ENCODE measurements at places on chromosomes 5 and 9. TPM values are rescaled to one million over a fixed set of nuclear protein-coding genes. Genes with fewer than 3 reads are reported as not detected.

- DNase-seq: no peak
Measured at GRCh38 chr5:137858223-137858916, 9.3 kb upstream of the MYOT start.

DNA sequence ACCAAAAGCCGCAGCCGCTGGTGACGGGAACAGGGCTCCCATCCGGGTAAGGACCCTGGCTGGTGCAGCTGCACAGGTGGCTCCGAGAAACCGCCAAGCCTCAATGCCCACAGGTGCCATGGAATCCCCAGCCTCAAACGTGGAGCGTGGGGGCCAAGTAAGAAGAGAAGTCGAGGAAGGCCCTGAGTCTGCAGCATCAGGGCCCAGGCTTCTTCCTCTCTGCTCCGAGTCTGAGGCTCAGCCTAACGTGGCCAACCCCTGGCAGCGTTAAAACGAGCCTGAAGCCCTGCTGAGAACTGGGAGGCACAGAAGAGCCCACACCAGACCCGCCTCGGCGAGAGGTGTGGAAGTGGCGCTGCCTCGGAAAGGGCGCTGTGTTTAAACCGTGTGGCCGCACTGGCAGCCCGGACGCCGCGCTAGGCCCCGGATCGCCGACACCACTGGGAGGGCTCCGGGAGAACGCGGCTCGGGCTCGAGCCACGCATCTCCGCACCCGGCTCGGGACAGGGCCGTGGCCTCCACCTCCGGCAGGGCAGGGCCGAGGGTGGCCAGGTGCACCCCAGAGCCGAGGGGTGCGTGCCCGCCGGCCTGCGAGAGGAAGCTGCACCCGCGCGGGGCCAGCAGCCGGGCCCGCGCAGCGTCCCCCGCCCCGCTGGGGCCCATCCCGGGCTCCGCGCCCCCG lies 730 bp downstream of the ZMYND19 start:
- DNase-seq: peak; percentile 36

SLC22A4 gene
- 5.4 TPM for total RNA-seq

VCP gene
- 493 TPM for total RNA-seq

DNA sequence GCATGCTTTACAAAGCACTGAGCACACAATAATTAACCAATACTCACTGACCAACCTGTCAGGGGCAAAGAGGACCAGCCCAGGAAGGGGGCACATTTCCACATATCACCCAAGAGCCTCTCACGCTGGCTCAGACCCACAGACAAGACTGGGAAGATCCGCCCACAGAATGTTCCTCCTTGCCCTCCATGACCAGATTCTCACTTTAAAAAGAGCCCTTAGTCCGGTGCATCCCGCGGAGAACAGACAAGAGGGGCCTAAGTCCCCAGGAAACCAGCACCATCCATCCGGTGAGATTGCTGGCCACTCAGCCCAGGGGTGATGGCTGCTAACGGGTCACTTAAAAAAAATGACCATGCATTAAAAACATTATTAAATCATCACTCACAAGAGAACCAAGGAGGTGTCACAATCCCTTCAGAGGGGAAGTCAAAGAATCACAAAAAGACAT lies 32.9 kb downstream of the SEMA4D start:
- no peak for DNase-seq

- peak; percentile 79 for DNase-seq
Measured at GRCh38 chr5:157540707-157541446, 34.7 kb downstream of the ADAM19 start.

PITX1 gene
- total RNA-seq: 0.42 TPM

- no peak for DNase-seq
Measured at GRCh38 chr5:174589599-174589998, 134.8 kb upstream of the MSX2 start.

DNA sequence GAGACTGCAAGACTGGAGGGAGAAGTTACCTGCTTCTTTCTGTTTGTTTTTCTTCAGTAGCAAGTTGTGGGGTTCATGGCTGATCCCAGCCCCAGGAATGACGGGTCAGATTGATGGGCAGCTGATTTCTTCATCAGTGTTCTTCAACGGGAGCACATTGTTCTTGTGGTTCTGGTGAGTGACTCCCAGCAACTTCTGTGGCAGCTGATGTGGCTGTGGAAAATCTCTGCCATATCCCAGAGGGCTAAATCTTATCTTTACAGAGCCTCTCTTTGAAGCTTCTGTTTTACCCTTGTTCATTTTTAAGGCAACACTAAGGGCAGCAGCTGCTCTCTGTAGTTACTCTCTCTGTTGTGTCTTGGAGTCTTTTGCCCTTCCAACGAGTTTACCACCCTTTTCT lies 710.3 kb downstream of the PRELID2 start:
- no peak for DNase-seq

GRCh38 chr5:151258201-151258611 lies 5.2 kb downstream of the GM2A start:
- DNase-seq: no peak

GRCh38 chr5:95060098-95060497 lies 224.8 kb downstream of the MCTP1 start:
- no peak for DNase-seq

DNA sequence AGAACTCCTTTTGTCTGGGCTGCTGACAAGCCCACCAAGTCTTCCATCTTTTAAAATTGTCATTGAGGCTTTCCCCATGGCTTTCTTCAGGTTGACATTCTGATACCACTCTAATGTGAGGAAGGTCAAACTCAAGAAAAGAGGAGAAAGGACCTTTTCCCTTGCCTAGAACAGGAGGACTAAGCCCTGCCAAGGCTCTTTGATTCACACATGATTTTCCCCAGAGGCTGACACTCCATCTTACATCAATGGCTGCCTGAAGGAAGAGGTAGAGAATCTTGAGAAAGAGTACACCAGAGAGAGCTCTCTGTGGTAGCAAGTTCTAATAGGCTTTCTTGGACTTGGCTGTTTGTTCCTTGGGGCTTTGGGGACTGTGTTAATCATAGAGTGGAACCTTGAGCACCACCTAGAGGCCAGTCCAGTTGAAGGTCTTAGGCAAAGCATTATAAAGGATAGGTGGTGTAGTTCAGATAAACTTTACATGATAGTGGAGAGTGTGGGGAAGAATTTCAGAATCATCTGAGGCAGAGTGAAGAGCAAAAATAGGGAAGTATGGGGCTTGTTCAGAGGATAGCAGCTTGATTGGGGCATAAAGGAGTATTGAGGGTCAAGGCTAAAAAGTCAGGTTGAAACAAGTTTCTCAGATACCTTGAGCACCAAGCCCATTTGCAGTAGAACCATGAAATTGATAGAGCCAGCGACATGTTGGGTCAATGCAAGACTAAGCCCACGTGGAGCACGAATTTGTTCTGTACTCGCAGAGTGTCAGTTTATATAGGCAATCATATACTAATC lies 36.7 kb downstream of the NDFIP1 start:
- peak; percentile 71 for DNase-seq

SLC34A3 gene
- not detected for total RNA-seq

DNA sequence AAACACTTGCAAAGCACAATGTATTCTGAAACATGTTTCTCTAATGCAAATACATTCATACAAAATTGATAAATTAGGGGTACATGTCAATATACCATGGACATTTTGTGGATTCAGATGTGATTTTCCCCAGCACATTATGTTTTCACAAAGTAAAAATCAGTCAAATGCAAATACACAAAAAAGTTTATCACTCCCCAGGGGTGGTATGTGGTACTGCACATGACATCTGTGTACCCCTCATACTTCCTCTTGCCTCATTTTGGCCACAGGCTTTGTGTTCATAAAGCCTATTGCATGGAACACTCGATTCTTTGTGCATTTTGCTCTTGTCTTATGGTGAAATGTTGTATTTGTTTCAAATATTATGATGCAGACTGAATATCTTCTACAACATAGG lies 116.8 kb upstream of the PDE4D start:
- no peak for DNase-seq

GRCh38 chr9:129160712-129161533 lies 17.1 kb downstream of the IER5L start:
- DNase-seq: no peak

DNA sequence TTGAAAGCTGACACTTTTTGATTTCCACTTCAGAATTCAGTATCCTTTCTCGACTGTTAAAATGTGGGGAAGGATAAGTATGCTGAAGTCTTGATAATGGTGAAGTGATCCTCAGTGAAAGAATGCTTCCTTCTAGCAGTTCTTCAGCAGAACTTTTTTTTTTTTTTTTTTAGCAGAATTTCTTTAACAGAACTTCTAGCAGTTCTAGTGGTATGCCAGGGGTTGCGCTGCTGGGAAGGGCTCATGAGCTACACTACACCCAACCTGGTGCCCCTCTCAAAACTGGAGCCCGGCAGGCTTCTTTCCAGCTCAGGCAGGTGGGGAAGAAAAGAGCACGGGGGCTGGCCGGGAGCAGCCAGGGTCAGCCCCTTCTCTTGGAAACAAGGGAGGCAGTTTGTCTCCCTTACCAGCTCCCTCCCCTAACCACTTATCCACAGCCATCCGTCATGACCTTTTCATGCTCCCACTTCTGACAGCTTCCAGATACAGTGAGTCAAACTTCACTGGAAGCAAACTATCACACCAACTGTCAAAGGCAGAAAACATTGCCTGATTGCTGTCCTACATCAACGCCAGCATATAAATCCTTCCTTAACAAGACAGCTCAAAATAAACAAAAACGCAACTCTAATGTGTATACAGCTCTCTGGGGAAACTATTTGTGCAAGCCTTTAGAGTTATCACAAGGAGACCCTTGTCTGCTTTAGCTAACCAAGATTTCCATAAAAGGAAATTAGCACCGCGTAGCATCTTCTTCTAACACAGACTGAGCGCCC lies 211.5 kb downstream of the GAPVD1 start:
- peak; percentile 70 for DNase-seq

SNAPC4 gene
- total RNA-seq: 17.5 TPM

DNA sequence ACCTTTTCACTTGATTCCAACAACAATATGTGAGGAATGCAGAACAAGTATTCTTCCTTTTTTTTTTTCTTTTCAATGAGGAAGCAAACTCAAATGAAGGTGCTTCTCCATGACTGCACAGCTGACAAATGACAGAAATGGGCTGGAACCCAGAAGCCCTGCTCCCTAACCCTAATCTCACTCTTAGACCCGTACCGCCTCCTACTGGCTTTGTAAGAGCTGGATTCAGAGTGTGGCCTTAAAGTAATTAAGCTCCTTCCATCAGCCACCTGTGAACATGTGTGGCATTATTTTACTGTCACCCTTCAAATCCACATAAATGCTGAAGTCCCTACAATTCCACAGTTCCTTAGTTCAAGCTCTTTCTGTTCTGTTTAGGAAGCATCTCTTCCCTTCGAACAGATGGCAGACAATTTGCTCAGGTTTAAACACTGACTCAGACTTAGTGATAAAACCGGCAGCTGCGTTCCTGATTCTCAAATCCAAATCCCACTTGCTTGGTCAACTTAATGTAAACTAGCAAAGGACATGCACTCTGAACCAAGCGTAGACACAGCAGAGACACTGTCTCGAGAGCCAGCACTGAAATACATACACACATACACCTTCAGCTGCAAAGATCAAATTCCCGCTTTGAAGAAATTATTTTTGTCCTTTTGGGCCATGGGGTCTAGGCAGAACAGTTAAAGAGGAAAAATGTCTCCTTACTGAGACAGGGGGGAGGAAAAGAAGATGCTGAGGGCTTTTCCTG lies 316.7 kb upstream of the TLE4 start:
- no peak for DNase-seq

DNA sequence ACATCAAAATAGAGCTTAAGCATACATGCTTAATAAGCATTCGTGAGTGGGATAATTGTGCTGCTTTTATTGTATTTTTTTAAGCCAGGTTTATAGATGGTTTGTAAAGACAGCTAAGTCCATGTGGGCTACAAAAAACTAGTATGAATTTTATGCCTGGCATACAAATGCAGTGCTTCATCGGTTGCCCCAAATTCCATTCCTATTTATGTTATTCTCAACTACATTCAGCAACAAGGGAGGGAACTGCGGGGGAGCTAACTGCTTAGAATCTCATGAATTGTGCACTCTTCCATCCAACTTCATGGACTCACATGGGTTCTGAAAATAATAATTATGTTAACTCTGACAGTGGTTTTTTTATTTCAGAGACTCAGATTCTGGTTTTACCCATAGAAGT lies 199.2 kb downstream of the FAM170A start:
- DNase-seq: no peak

NME5 gene
- total RNA-seq: 1.4 TPM

EXOSC3 gene
- 39.1 TPM for total RNA-seq

GRCh38 chr5:171871711-171872110 lies 86.1 kb downstream of the SMIM23 start:
- no peak for DNase-seq

DNA sequence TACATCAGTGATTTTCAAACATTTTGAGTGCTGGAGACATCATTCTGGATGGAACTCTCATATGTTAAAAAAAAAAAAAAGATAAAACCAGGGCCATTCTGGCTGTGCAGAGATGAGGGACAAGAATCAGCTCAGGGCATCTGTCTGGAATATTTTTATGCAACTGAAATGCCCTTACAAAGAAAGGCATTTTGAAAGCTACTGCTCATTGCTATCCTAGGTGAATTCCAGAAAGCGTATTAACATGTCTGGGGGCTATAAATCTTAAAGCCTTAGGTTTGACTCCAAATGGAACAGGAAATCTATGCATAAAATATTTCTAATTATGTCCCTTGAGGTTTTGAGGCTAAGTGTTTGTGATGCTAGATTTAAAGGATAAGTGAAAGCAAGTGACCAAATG lies 14.9 kb upstream of the PCSK1 start:
- DNase-seq: no peak

- no peak for DNase-seq
Measured at GRCh38 chr5:115214541-115214940, 44.8 kb upstream of the TRIM36 start.

BTNL3 gene
- not detected for total RNA-seq

DNA sequence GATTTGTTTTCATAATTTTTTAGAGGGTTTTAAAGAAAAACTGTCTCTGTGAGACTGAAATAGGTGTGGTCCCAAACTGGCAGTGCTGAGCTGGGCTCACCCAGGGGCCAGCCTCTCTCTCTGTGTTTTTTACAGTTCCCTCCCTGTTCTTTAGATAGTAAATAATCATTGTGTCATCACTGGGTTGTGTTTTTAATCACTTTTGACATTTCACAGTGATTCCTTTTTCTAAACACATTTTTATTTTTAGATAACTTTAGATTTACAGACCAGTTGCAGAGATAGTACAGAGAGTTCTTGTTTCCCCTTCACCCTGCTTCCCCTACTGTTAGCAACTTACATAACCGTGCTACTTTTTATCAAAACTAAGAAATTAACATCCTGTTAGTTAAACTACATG lies 44.4 kb downstream of the MAP1B start:
- no peak for DNase-seq

SPATA31E1 gene
- not detected for total RNA-seq

DNA sequence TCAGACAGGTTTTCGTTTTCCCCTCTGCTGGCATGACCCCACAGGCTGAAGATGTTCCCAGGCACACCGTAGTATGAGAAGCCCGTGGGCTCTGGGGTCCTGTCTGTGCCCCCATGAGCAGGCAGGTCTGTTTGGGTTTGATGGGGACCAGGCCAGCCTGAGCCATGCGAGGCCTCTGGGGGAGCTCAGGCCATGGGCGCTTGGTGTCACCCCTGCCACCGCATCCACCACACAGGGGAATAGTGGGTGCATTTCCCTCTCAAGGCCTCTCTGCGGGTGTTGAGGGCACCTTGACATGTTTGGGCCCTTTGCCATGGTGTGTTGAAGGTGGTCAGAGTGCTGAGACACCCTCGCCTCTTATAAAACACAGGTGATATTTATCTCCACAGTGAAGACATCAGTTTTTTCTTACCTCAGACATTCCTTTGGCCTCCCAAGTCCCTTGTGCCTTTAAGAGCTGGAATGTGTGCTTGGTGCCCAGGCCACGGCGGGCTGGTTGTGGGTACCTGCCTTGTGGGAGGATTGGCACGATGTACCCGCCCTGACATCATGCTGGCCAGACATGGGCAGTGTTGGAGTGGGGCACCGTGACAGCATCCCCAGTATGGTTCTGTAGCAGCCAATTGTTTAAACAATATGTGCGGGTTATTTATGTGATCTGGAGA lies 68.3 kb downstream of the WNK2 start:
- DNase-seq: no peak

Measured in endothelial cell of umbilical vein (primary cell).